Common myeloid progenitor, CD34-positive (primary cell): ENCODE measurements at places on chromosomes 6 and 20.
A peak's percentile ranks its signal among the peaks of the same experiment; 100 is the strongest.

- no peak overlapping the region for H3K4me3 ChIP-seq
- H3K4me1 ChIP-seq: no peaks in the 10 kb centered on the region
- H3K27ac ChIP-seq: no peak overlapping the region
These were observed 77.7 kb downstream of the ANKRD60 start for GRCh38 chr20:58150772-58151171.

DNA sequence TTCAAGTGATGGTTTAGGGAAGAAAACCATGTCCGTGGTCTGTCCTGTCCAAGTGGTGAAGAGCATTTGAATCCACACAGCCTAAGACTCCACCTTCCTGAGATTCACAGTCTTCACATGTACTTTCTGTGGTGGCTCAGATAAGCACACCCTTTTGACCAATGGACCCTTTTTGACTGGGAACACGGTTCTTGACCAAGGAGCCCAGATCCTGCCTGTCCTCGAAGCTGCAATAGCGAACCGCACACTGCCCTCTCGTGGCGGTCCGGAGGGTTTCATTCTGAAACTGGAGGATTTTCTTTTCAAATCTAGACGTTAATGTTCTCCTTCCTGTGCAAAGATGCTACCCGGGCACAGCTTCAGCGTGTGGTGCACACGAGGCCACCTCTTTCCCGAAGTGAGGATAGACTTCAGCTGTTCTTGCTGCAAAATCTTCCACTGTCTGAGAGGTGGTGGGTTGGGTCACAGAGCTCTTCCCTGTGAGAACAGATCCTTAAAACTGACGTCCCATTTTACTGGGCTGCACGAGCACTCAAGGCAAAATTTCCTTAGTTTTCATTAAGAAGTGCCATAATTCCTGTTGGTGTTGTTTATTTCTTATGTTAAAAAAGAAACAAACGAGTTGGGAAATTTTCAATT lies 90.5 kb downstream of the SYNJ2 start:
- peaks cover 22% of the 10 kb centered on the region for H3K36me3 ChIP-seq
- peaks cover 31% of the 10 kb centered on the region for H3K4me1 ChIP-seq
- H3K27ac ChIP-seq: no peak overlapping the region
- no peaks in the 10 kb centered on the region for H3K27me3 ChIP-seq

DNA sequence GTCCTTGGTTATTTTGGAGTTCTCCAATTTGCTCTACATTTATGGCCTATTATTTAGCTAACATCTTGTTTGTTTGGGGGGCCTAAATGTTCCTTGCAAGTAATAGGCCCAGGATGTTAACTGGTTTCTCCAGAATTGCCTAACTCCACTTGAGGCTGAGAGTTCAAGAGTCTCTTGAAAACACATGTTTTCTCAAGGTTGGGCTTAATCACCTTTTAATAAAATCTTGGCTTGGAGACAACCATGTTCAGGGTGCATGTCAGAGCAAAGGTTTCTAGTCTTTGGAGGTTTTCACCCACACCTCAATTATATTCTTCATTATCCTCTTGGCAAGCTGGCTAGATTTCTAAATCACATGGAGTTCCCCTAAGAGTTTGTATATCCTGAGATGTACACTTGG lies 54.2 kb downstream of the KLHL31 start:
- DNase-seq: no peak
- no peaks in the 10 kb centered on the region for H3K4me1 ChIP-seq
- no peak overlapping the region for H3K4me3 ChIP-seq
- no peaks in the 10 kb centered on the region for H3K27me3 ChIP-seq
- no peaks in the 10 kb centered on the region for H3K36me3 ChIP-seq

GRCh38 chr6:104630955-104631354 lies 228.8 kb downstream of the HACE1 start:
- no peak overlapping the region for H3K27ac ChIP-seq
- no peaks in the 10 kb centered on the region for H3K4me1 ChIP-seq
- H3K4me3 ChIP-seq: no peak overlapping the region
- no peaks in the 10 kb centered on the region for H3K36me3 ChIP-seq

GRCh38 chr6:68343901-68344300 lies 291.2 kb upstream of the ADGRB3 start:
- no peak overlapping the region for H3K27ac ChIP-seq
- H3K4me1 ChIP-seq: no peaks in the 10 kb centered on the region
- H3K27me3 ChIP-seq: no peaks in the 10 kb centered on the region
- no peaks in the 10 kb centered on the region for H3K36me3 ChIP-seq

GRCh38 chr6:89353702-89354392 lies 1.3 kb upstream of the UBE2J1 start:
- no peak overlapping the region for H3K27ac ChIP-seq
- H3K4me3 ChIP-seq: no peak overlapping the region
- peaks cover 46% of the 10 kb centered on the region for H3K4me1 ChIP-seq
- H3K36me3 ChIP-seq: peaks cover 2% of the 10 kb centered on the region
- peak; percentile 31 for DNase-seq

DNA sequence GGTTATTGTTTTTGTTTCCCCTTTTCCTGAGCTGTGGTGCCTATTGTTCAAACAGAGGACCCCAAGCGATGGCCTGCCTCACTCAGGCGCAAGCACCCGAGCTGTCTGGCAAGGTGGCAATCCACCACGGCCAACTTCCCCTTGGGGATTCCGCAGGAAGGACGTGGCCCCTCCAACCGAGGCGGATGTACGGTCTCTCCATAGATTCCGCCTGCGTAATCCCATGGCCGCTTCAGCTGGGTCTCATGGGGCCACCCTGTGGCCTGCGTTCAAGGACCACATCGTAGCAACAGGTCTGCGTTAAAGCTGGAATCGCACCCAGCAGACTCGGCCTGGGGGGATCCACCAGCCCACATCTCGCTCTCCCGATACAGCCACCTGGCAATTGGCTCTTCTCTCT lies 79.9 kb downstream of the CEBPB start:
- H3K27me3 ChIP-seq: no peaks in the 10 kb centered on the region
- H3K4me3 ChIP-seq: no peak overlapping the region
- peak; percentile 84 for DNase-seq
- H3K36me3 ChIP-seq: no peaks in the 10 kb centered on the region
- peaks cover 68% of the 10 kb centered on the region for H3K4me1 ChIP-seq
- no peak overlapping the region for H3K27ac ChIP-seq

DNA sequence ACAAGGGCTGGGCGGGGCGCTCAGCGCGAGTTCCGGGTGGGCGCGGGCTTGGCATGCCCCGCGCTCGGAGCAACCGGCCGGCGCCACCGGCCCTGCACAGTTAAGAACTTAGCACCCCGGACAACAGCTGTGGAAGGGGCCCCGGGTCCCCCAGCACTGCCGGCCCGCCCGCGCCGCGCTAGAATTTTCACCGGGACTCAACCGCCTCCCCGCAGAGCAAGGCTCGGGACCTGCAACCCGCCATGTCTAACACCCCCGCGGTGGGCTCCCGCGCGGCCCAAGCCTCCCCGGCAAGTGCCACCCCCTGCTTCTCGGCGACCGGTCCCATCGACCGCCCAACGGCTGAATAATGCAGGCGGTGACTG lies 5.2 kb upstream of the PSMG4 start:
- H3K27me3 ChIP-seq: peaks cover 18% of the 10 kb centered on the region
- H3K36me3 ChIP-seq: no peaks in the 10 kb centered on the region
- DNase-seq: no peak
- H3K4me1 ChIP-seq: no peaks in the 10 kb centered on the region
- no peak overlapping the region for H3K4me3 ChIP-seq

GRCh38 chr6:139887275-139887674 lies 512.8 kb upstream of the CITED2 start:
- no peaks in the 10 kb centered on the region for H3K36me3 ChIP-seq
- no peak for DNase-seq
- H3K27me3 ChIP-seq: no peaks in the 10 kb centered on the region
- no peak overlapping the region for H3K27ac ChIP-seq

GRCh38 chr6:1607516-1608221 lies 2.0 kb upstream of the FOXC1 start:
- H3K4me3 ChIP-seq: peak overlapping the region; percentile 50
- H3K27ac ChIP-seq: no peak overlapping the region
- peaks cover 7% of the 10 kb centered on the region for H3K27me3 ChIP-seq
- no peaks in the 10 kb centered on the region for H3K36me3 ChIP-seq
- DNase-seq: peak; percentile 49
- peaks cover 56% of the 10 kb centered on the region for H3K4me1 ChIP-seq

- no peaks in the 10 kb centered on the region for H3K36me3 ChIP-seq
- H3K27ac ChIP-seq: peak overlapping the region; percentile 67
- no peak overlapping the region for H3K4me3 ChIP-seq
- DNase-seq: no peak
- peaks cover 58% of the 10 kb centered on the region for H3K4me1 ChIP-seq
These were observed 23.3 kb downstream of the MAP7 start for GRCh38 chr6:136526937-136527336.
